ENCODE measurements at places on chromosomes 12 and 14.

DNA sequence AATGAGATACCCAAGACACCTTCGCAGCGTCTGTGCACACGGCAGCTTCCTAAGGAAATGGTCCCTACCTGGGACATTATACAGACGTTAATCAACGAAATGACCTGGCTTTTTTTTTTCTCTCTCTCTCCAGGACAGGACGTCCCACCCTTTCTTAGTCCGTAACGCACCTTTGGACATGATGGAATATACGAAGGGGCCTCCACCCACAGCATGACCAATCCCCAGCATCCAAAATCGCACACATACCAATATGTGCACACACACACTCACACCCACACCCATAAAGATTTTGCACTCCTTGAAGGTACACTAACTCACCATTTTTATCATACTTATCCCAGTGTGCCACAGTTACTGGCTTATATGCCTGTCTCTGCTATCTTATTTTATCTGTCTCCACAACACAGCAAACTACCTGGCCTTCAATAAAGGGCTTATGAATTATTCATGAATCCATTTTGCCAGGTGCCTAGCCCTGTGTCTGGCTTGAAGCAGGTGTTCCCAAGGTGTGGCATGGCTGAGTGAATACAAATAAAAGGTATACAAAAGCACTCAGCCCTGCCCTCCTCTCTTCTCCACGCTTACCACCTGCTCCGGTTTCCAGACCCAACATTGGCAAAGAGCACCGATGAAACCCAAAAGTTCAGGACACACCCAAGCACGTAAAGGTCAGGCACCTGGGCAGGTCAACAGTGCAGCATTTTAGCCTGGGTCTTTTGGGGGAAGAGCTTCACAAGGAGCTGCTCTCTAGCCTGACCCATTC, 2.2 kb downstream of the SCNN1A start:
- no peak for DNase-seq

DNA sequence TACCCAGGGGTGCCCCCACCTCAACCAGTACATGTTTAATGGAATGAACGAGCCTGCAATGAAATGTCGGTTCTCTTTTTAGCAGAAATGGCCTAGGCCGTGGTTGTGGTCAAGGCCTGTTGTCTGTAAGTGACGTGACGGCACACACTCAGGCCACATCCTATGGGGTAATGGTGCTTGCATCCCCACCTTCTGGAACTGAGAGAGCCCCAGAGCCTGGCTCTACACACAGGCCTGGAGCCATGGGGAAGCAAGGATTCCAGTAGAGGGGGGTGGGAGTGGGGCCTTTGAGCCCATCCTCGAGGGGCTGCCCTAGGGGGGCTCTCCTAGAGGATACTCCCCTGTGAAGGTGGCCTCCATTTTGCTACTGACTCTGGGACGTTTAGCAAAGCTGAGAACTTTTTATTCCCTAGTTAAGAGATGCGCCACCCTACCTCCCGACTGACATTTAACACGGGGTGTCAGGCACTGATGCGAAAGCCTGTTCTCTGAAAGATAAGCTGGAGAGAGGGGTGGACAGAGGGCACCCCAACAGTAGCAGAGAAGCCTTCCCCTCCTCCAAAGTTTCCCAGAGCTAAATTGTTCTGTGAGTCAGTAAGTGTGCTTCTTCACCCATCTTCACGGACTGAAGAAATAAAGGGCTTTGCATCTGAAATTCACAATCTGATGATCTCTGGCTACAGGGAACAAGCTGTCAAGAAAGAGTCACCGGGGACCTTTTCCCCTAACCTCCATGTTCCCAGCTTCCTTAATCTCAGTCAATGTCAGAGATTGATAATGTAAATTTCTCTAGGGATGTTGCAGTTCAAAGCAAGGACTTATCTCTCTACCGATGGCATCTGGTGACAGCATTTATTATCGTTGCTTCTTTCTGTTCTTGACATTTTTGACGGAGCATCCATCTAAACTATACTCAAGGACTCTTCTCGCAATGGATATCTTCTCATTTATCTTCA, 6.8 kb downstream of the RIN3 start:
- DNase-seq, result peak; percentile 75

DNA sequence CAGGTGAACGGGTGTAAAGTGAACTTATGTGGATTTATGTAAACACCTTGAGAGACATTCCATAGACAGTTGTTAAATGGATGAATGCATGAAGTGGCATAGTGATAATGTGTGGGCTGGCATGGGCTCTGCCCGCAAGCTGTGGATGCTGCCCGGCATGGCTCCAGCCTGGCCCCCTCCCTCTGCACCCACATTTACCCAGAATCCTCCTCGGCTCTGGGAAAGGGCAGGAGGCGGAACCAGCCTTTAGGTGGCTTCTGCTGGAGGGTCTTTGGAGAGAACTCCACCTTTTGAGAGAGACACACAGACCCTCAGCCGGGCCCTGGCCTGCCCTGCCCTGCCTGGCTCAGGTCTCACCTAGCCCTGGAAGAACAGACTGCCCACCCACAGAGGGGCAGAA, 18.7 kb downstream of the RASAL1 start:
- no peak for DNase-seq

GRCh38 chr14:69325086-69325485, 65.1 kb downstream of the GALNT16 start:
- DNase-seq, result no peak

GRCh38 chr12:102479939-102480338, 424 bp downstream of the IGF1 start:
- no peak for DNase-seq

GRCh38 chr14:94455928-94456327, 3.3 kb upstream of the SERPINA11 start:
- DNase-seq, result no peak

DNA sequence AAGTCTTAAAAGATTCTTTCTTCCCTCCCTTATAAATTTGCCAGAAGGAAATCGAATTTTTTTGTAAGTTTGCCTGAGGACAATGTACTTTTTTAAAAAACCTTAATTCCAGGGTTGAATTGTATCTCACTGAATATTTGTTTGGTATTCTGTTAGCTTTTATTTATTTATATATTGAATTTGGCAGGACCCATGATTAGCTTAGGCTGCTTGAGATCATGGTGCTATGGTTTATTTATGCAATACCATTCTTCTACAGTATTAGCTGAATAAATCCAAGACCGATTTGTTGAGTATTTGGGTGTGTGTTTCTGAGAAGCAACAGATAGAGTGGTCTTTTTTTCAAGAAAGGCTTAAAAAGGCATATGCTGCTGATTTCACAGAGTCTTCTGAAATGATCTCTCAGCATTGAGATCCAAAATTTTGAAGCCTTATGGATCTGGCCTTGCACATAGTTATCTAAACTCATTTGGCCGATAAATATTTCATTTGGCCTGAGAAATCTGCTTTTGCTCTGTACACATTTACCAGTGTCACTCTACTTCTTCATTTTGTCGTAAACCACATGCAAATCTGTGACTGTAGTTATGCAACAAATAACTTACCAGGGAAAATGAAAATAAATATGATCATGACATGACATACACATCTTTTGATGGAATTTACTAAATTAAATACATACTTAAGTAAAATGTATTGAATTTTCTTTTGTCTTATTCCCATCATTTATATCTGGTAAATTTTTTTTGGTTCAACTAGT, 265.8 kb upstream of the FLRT2 start:
- DNase-seq, result no peak

DNA sequence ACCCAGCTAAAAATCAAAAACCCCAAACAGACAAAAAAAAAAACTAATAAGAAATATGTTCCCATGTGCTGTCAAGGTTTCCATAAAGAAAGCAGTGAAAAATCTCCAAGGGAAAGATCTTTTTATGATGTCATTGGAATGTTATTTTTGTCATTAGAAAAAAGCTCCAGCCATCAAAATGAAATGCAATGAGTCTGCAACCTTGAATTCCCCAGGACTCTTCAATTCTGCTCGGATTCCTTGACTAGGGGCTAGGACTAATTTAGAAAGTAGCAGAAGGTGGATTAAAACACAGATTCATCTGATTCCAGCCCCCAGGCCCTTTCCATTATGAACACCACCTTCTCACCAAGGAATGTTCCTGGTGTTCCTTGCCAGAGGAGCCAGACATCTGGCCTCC, 6.0 kb upstream of the PCNX1 start:
- DNase-seq, result no peak

- no peak for DNase-seq
Observed at GRCh38 chr12:51362747-51363342, 16.4 kb upstream of the CELA1 start.

GRCh38 chr12:87667378-87667777, 361.8 kb downstream of the C12orf50 start:
- no peak for DNase-seq

- no peak for DNase-seq
Observed at GRCh38 chr12:99431203-99431602, 216.3 kb upstream of the GARIN6 start.

GRCh38 chr14:64786296-64787149, 82.3 kb downstream of the PLEKHG3 start:
- DNase-seq, result no peak

DNA sequence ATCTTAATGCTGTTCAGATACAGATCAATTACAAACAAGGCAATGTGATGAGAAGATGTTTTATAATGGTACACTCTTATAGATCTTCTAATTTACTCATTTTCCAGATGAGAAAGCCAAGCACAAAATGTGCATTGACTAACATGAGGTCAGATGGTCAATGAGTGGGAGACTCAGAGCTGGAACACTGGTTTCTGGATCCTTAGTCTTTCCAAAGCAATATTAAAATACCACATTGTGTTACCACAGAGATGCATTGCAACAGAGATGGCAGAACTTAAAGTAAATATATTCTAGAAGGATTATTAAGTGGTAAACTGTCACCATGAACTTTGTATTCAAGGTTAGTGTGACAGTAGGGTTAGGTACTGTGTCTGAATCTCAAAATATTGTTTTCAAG, 113.6 kb downstream of the SLC15A5 start:
- no peak for DNase-seq

DNA sequence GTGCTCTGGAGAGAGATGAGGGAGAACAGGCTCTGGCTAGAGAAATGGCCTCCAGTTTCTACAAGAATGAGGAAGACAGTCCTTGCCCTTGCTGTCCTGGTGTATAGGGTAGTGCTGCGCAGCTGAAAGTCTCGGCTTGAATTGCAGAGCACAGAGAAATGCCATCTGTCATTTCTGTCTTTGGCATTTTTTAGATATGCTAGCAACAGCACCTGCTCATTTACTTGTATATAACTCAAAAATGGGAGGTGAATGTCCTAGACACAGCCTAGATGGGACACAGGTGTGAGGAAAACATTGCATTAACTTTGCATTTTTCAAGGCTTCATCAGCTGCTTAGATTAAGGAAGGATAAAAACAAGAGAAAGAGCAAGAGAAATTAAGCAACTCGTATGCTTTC, 35.8 kb downstream of the GPR19 start:
- DNase-seq, result no peak
